Neural progenitor cell (in vitro differentiated cells): ENCODE measurements at places on chromosomes 13 and 19.

- H3K36me3 ChIP-seq, result no peaks in the 10 kb centered on the region
- peaks cover 17% of the 10 kb centered on the region for H3K27me3 ChIP-seq
- no peak for DNase-seq
- no peaks in the 10 kb centered on the region for H3K4me1 ChIP-seq
These were observed 13.6 kb downstream of the KLK4 start for GRCh38 chr19:50897612-50898011.

- DNase-seq, result no peak
- H3K27ac ChIP-seq, result no peak overlapping the region
- no peaks in the 10 kb centered on the region for H3K4me1 ChIP-seq
These were observed 57.0 kb downstream of the SLC10A2 start for GRCh38 chr13:103009051-103009840.

DNA sequence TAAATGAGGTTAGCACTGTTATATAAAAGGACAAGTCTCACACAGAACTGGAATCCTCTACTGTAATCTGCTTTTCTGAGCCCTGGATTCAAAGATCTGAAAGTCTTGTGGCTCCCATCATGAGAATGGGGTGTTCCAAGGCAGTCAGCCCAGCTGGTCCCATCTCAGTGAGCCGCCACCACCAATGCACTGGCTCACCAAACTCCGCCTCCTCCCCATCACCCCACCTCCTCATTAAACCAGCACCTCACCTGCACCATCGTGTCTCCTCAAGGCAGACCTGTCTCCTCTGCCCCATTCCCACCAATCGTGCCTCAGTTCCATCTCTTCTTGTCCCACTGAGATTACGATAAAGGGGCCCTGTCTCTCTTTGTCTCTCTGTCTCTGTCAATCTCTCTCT is 166.7 kb downstream of the USP12 start:
- DNase-seq, result no peak
- peaks cover 30% of the 10 kb centered on the region for H3K27me3 ChIP-seq
- H3K4me3 ChIP-seq, result no peak overlapping the region
- no peaks in the 10 kb centered on the region for H3K36me3 ChIP-seq
- peaks cover 19% of the 10 kb centered on the region for H3K4me1 ChIP-seq

DNA sequence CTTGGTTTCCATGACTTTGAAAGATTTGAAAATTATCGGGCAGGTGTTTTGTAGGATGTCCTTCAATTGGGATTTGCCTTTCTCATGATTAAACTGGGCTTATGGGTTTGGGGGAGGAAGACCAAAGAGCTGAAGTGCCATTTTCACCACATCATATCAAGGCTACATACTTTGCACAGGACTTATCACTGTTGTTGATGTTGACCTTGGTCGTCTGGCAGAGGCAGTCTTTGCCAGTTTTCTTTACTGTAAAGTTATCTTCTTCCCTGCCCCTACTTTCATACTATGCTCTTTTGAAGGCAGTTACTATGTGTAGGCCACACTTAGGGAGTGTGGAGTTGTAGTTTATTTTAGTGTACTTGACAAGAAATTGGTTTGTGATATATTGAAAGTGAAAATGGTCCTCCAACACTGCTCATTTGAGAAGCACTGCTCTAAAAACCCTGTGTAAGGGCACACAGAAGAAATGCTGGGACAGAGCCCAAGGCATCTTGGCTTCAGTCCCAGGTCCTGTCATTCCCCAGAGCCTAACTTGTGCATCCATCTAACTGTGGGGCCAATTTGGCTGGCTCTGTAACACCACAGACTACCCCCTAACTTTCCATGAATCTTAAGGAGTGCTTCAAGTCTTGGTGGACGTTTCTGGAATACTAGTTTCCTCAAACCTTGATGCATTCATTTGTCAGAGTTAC is 384.9 kb downstream of the KCNRG start:
- no peaks in the 10 kb centered on the region for H3K4me1 ChIP-seq
- no peaks in the 10 kb centered on the region for H3K27me3 ChIP-seq
- no peak for DNase-seq
- no peak overlapping the region for H3K27ac ChIP-seq
- no peak overlapping the region for H3K4me3 ChIP-seq
- no peaks in the 10 kb centered on the region for H3K36me3 ChIP-seq

DNA sequence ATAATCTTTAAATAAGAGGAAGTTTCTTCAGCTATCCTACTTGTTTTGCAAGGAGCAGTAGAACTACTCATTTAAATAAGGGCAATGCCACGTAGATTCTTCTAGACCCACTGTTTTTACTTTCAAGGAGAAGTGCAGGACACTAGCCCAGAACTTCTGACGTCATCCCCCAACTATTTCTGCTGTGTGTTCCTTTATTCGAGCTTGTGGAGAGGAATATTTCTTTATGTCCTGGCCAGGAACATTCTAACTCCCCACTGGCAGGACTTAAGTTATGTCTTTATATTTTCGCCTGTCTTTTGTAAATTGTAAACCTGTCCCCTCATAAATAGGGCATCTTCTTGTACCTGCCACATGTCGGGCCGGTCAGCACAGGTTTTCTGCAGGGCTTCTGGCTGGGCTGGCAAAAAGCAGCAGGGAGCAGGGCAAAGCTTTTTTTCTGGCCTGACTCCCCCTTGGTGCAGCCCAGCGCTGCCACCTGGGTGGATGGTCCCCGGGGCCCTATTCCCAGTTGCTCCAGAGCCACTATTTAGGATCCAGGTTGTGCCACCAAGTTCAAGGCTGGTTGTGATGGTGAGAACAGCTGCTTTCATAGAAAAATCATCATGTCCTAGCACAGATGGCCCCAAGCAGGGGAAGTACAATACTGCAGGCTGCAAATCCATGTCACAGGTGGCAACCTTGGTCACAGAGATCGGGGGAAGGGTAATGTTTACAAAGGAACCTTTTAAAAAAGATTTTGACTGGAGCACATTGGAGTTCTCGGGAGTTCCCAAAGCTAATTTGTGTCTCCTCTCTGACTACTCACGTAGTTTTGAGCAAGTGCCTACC is 1.8 kb downstream of the MBNL2 start:
- peak overlapping the region; percentile 75 for H3K4me3 ChIP-seq
- DNase-seq, result peak; percentile 42
- peaks cover 55% of the 10 kb centered on the region for H3K27me3 ChIP-seq
- no peak overlapping the region for H3K27ac ChIP-seq
- H3K4me1 ChIP-seq, result peaks cover 27% of the 10 kb centered on the region
- H3K36me3 ChIP-seq, result no peaks in the 10 kb centered on the region

GRCh38 chr19:5880604-5881078 is 10.3 kb upstream of the FUT5 start:
- peaks cover 23% of the 10 kb centered on the region for H3K4me1 ChIP-seq
- no peaks in the 10 kb centered on the region for H3K36me3 ChIP-seq
- no peak for DNase-seq

- peak; percentile 42 for DNase-seq
- H3K27me3 ChIP-seq, result no peaks in the 10 kb centered on the region
- H3K4me3 ChIP-seq, result peak overlapping the region; percentile 65
- H3K27ac ChIP-seq, result no peak overlapping the region
- H3K36me3 ChIP-seq, result no peaks in the 10 kb centered on the region
These were observed 854 bp downstream of the RNASEH2B start for GRCh38 chr13:50910485-50910805.

DNA sequence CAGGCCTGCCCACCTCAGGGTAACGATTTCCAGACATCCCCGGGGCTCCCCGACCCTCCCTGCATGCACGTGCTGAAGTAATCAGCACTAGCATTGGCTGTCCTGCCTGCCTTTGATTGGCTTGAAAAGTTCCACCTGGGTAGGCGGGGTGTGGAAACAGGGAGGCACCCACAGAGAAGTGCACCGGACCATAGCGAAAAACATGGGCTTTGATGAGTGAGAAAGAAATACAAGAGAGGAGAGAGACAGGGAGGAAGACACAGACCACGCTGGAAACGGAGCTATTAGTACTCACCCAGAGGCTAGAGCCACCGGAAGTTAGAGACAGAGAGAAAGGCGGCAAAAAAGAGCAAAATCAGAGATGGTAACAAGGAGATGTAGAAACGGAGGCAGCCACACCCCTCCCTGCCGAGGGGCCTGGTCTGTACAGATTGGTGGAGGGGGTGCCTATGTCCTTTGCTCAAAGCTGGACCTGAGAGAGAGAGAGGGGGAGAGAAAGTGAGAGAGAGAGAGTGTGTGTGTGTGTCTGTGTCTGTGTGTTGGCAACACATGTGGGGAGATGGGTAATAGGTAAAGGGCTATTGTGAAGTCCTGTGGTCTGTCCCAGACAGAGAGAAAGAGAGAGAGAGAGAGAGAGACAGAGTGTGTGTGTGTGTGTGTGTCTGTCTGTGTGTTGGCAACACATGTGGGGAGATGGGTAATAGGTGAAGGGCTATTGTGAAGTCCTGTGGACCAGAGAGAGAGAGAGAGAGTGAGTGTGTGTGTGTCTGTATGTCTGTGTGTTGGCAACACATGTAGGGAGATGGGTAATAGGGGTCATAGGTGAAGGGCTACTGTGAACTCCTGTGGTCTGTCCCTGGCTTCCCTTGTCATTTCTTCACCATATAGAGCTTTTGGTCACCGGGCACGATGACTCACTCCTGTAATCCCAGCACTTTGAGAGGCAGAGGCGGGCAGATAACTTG is 2.9 kb downstream of the CGB3 start:
- H3K4me3 ChIP-seq, result no peak overlapping the region
- no peak overlapping the region for H3K27ac ChIP-seq
- no peak for DNase-seq
- no peaks in the 10 kb centered on the region for H3K36me3 ChIP-seq

DNA sequence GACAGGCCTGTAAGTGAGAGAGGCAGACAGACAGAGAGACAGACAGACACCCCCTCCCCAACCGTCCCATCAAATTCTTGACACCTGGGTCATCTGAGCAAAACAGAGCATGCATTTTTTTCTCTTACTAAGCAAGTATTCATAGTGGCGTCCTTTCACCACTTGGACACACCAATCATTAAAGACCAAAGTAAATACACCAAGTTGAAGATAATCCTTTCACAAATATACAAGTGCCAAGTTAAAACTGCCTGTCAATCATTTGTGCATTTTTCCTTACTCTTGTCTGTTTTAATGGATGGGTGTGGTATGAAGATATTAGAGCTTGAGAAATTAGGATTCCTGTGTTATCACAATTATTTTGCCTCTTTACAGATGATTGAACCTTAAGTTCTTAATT is 337.3 kb downstream of the ATP8A2 start:
- H3K4me3 ChIP-seq, result no peak overlapping the region
- no peak overlapping the region for H3K27ac ChIP-seq
- no peaks in the 10 kb centered on the region for H3K27me3 ChIP-seq
- peaks cover 7% of the 10 kb centered on the region for H3K4me1 ChIP-seq
- DNase-seq, result no peak
- H3K36me3 ChIP-seq, result no peaks in the 10 kb centered on the region

GRCh38 chr13:107942030-107942617 is 273.2 kb downstream of the LIG4 start:
- H3K27me3 ChIP-seq, result no peaks in the 10 kb centered on the region
- H3K36me3 ChIP-seq, result no peaks in the 10 kb centered on the region
- H3K4me1 ChIP-seq, result no peaks in the 10 kb centered on the region
- DNase-seq, result no peak

DNA sequence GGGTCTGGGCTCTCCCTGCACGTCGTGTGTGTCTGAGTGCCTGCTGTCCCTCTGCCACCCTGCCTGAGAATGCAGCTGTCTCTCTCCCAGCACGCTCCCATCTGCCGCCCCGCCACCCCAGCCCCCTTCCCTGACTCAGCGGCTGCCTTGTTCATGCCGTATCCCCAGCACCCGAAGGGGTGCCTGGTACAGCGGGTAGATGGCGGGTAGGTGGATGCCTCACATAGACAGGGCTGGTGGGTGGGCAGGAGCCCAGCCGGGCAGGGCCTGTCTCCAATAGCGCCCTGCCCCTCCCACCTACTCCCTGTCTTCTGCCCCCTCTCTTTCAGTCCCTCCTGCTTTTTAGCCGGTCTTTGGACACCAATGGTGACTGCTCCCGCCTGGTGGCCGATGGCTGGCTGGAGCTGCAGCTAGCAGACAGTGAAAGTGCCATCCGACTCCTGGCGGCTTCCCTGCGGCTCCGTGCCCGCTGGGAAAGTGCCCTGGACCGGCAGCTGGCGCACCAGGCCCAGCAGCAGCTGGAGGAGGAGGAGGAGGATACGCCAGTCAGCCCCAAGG is 30.3 kb downstream of the DHX34 start:
- H3K27ac ChIP-seq, result no peak overlapping the region
- H3K4me3 ChIP-seq, result no peak overlapping the region
- H3K36me3 ChIP-seq, result no peaks in the 10 kb centered on the region
- DNase-seq, result no peak
- no peaks in the 10 kb centered on the region for H3K27me3 ChIP-seq
- no peaks in the 10 kb centered on the region for H3K4me1 ChIP-seq

DNA sequence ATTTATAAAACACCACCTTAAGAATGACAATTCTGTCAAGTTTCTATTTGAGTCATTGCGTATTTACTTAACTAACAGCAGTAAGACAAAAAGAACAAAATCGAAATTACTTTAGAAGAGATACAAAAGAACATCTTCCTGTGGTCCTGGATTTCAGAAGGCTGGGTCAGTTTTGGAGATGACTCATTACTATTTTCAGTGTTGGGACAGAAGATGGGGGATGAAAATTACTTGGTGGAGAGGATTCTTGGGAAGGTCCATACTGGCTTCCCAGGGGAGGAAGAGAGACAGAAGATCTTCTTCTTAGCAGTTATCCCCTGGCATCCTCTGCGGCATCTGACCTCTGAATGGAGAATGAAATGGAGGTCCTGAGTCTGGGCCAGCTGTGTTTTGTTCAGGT is 33.5 kb upstream of the CSNK1A1L start:
- no peak overlapping the region for H3K4me3 ChIP-seq
- H3K36me3 ChIP-seq, result no peaks in the 10 kb centered on the region
- no peaks in the 10 kb centered on the region for H3K4me1 ChIP-seq
- DNase-seq, result no peak
- H3K27ac ChIP-seq, result no peak overlapping the region

- no peak overlapping the region for H3K27ac ChIP-seq
- no peak overlapping the region for H3K4me3 ChIP-seq
- DNase-seq, result no peak
- no peaks in the 10 kb centered on the region for H3K27me3 ChIP-seq
These were observed 41.2 kb downstream of the PCCA start for GRCh38 chr13:100130092-100130491.

DNA sequence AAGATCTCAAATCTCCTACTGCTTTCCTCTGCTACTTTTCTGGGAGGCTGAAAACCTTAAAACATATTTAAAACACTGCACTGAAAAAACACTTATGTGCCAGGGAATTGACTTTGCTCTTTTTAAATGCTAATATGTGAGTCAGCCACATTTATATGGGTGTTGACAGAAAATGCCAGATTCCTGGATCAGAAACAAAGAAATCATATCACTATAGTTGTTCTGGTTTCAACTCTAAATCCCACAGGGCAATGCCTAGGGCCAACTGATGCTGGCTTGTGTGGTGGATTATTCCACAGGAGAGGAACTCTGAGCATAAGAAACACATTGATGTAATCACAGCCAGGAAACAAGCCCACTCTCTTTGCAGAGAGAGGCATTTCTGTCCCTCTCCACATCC is 1439.0 kb upstream of the SPRY2 start:
- H3K4me3 ChIP-seq, result no peak overlapping the region
- H3K27ac ChIP-seq, result no peak overlapping the region
- H3K4me1 ChIP-seq, result no peaks in the 10 kb centered on the region
- no peaks in the 10 kb centered on the region for H3K27me3 ChIP-seq

- H3K4me3 ChIP-seq, result no peak overlapping the region
- no peaks in the 10 kb centered on the region for H3K27me3 ChIP-seq
- H3K36me3 ChIP-seq, result peaks cover 5% of the 10 kb centered on the region
- no peaks in the 10 kb centered on the region for H3K4me1 ChIP-seq
- DNase-seq, result no peak
These were observed 6.6 kb upstream of the DAPK3 start for GRCh38 chr19:3977242-3978143.

GRCh38 chr13:50713523-50714248 is 129.8 kb downstream of the DLEU7 start:
- H3K27ac ChIP-seq, result no peak overlapping the region
- H3K36me3 ChIP-seq, result no peaks in the 10 kb centered on the region
- H3K27me3 ChIP-seq, result no peaks in the 10 kb centered on the region
- H3K4me3 ChIP-seq, result no peak overlapping the region

- no peaks in the 10 kb centered on the region for H3K27me3 ChIP-seq
- H3K4me3 ChIP-seq, result no peak overlapping the region
- no peaks in the 10 kb centered on the region for H3K36me3 ChIP-seq
- peaks cover 15% of the 10 kb centered on the region for H3K4me1 ChIP-seq
These were observed 6.4 kb upstream of the SPATA13 start for GRCh38 chr13:24153979-24154701.
